Left lung (tissue), 14 donors: ENCODE measurements at places on chromosomes 12 and 14. TPM values are rescaled to one million over a fixed set of nuclear protein-coding genes. Genes with fewer than 3 reads are reported as not detected.

The P2RX7 gene
- polyA plus RNA-seq, result 2.6 TPM

- DNase-seq, result no peak
These were observed 385.3 kb downstream of the NPAS3 start for GRCh38 chr14:33323979-33324378.

The C14orf39 gene
- 1.7 TPM for polyA plus RNA-seq

- DNase-seq, result peak; percentile 57
These were observed 42.2 kb upstream of the ATP23 start for GRCh38 chr12:57899010-57899662.

DNA sequence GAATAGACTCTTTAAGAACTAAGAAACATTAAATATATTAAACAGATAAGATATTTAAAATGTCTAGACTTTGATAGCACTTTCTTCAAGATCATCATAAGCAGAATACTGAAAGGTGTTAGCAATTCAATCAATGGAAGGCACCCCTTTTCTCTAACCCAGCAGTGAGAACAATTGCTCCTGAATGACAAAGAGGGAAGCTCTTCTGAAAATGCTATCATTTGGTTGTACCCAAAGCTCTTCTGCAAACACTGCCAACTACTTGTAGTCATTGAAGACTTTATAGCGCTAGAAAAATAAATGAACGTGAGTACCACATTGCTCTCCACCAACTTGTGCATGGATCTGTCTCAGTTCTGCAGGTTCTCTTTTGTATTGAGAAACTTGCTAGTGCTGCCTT lies 62.2 kb upstream of the LMO3 start:
- DNase-seq, result no peak

The MYF5 gene
- polyA plus RNA-seq, result not detected

- DNase-seq, result no peak
These were observed 165.4 kb upstream of the CCDC198 start for GRCh38 chr14:57659052-57659451.

The ADAM21 gene
- polyA plus RNA-seq, result 0.90 TPM

DNA sequence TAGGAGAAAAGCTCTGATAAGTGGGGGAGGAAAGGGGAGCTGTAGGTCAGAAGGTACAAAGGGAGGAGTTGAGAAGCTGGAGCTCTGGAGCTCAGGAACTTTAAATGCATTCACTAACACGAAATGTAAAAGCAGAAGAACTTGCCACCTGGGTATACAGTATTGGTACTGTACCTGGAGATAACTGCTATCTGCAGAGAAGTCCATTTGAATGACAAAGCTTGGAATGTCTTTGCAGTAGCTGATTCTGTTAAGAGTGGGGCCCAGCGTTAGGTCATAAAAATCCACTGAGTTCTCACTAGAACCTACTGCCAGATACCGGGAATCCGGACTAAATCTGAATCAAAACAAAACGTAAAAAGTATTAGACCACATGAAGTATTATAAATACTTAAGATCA lies 55.6 kb downstream of the ZC3H14 start:
- no peak for DNase-seq

DNA sequence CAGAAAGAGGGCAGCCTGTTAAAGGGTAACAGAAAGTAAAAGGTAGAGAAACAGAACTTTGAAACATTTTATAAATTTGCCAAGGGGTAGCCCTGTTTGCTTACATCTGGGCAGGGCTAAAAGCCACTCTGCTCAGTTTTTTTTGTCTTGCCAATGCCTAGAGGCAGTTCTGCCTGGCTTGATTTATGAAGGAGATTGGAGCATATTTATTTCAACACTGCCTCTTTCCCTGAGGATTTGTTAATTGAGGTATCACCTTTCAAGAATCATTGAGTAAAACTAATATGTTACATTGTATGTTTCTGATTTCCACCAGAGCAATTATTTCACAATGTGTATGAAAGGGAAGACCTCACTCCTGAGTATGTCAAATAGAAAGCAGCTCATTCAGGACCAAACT lies 160.8 kb downstream of the GXYLT1 start:
- DNase-seq, result no peak

DNA sequence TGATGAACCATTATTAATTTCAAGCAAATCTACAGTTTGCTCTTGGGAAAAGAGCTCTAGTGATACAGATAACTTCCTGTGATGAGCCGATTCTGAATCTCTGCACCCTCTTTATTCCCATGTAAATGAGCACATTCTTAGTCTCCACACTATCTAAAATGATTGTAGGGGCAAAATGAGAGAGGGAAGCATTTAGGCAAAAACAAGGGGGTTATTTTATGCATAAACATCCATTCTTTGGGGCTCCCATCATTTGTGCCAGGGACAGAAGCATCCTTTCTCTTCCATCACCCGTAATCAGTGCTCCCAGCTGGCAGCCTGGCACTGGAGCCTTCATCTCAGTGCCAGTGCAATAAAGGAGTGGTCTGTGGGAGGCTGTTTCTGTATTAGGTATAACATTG lies 1.7 kb upstream of the GPD1 start:
- DNase-seq, result no peak

DNA sequence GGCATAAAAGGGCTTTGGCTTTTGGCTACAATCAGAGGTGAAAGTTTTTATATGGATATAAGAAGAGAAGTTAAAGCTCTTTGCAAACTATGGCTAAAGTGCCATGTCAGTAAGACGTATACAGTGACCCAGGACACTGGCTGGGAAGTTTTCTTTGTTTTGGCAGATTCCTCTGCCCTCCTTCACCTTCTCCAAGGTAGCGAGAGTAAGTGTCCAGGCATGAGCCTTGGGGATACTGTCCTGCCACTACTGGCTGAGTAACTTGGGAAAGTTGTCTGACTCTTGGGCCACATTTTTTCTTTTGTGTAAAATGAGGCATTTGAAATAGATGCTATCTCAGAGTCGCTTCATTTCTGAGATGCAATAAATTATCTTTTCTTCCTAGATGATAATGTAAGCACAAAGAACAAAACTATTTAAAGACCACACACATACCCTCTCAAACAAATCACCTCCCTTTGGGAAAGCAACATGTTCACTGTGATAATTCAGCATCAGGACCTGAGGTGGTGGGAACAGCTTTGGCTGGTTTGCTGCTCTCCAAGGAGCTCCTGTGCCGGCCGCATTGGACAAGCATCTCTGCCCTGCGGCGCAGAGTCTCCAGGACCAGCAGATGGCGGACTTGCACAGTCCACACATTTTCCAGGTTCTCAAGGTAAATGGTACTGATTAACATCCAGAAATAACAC lies 106.3 kb downstream of the PTCSC3 start:
- peak; percentile 66 for DNase-seq

DNA sequence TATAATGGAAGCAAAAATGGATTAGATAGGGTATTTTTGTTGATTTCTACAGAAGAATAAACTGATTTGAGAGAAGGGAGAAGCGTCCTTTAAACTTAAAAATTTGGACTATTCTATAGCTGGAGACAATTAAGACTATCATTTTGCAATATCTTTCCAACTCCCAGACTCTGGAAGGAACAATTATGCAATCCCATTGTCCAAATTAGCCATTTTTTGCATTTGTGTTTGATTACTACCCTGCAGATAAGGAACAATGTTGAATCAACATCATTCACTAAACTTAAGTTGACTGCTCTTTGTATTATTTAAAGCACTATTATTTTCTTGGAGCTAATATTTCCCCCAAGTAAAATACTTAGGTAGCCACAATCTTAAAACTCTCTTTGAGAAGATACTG lies 34.8 kb upstream of the SELPLG start:
- DNase-seq, result no peak

GRCh38 chr12:6084969-6085450 lies 39.5 kb downstream of the VWF start:
- no peak for DNase-seq

The PRB3 gene
- 0.13 TPM for polyA plus RNA-seq

The CRIP1 gene
- 141 TPM for polyA plus RNA-seq

DNA sequence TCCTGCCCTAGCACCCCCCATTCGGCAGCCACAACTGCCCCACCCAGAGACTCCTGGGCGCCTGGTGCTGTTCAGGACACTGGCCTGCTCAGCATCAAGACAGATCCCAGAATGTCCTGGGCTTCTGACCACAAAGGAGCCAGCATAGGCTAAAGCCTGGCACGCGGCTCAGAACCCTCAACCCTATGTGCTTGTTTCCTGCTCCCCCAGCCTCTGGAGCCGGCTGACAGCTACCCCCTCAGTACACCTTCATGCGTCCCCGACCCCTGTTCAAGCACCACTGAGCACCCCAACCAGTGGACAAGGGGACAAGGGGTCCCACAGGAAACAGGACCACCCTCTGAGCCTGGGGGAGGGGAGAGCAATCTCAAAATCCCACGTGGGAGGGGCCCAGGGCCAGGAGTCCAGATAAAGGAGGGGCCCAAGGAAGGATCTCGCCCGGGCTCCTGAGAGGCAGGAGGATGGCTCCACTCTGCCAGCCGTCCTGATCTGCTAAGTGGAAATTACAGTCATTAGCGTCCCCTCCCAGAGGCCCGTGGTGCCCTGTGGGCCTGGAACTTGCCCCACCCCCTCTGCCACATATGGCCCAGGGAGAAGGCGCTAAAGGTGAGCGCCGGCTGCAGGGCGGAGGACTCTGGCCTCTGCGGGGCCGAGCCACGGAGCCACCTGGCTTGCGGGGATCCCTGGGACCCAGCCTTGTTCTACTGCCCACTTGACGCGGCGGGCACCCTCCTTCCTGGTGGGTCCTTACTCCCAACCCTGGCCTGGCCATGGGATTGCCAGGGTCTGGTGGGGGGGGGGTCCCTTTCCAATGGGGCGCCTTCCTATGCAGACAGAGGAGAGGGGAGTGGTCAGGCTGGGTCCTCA lies 27.2 kb upstream of the GPR132 start:
- peak; percentile 41 for DNase-seq

GRCh38 chr12:84201976-84202375 lies 710.6 kb downstream of the SLC6A15 start:
- no peak for DNase-seq

DNA sequence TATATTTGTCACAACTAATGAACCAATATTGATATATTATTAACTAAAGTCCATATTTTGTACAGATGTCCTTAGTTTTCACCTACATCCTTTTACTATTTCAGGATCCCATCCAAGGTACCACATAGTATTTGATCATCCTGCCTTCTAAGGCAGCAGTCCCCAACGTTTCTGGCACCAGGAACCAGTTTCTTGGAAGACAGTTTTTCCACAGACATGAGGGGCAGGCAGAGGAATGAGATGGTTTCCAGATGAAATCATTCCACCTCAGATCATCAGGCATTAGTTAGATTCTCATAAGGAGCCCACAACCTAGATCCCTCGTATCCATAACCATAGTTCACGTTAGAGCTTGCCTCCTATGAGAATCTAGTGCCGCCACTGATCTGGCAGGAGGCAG lies 82.8 kb upstream of the BCL2L14 start:
- no peak for DNase-seq

DNA sequence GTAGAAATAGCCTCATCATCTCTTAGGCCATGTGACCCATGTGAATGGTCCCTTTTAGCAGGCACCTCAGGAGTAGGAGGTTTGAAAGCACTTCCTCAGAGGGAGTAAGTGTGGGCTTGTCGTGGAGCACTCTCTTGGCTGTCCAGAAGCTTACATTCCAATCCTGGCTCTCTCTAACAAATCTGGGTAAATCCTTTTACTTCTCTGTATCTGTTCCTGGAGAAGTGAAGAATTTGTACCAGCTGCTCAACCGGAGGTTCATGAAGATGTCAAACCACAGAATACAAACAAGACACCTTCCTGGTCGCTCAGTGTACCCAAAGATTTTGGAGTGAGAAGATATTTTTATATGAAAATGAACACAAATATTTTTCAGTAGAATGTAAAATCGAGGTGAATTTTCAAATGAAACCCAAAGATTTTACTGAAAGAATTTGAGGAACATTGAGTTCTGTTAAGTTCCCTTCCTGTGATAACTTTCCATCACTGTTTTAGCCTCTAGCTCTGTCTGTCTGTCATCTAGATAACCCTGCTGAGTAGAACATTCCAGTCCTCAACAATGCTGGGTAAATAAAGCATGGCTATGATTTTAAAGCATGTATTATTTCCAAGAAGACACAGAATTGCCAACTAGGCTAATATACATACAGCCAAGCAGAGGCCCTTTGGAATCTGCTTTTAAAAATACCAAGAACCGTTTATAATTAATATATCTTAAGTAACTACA lies 263.9 kb upstream of the RGS6 start:
- DNase-seq, result no peak

The TCL1B gene
- polyA plus RNA-seq, result not detected

GRCh38 chr12:92561543-92561899 lies 141.3 kb upstream of the PLEKHG7 start:
- DNase-seq, result peak; percentile 50
